ENCODE measurements at places on chromosomes 3 and 15. TPM values are rescaled to one million over a fixed set of nuclear protein-coding genes. Genes with fewer than 3 reads are reported as not detected.

The SMCO1 gene
- 0.07 TPM for polyA plus RNA-seq

DNA sequence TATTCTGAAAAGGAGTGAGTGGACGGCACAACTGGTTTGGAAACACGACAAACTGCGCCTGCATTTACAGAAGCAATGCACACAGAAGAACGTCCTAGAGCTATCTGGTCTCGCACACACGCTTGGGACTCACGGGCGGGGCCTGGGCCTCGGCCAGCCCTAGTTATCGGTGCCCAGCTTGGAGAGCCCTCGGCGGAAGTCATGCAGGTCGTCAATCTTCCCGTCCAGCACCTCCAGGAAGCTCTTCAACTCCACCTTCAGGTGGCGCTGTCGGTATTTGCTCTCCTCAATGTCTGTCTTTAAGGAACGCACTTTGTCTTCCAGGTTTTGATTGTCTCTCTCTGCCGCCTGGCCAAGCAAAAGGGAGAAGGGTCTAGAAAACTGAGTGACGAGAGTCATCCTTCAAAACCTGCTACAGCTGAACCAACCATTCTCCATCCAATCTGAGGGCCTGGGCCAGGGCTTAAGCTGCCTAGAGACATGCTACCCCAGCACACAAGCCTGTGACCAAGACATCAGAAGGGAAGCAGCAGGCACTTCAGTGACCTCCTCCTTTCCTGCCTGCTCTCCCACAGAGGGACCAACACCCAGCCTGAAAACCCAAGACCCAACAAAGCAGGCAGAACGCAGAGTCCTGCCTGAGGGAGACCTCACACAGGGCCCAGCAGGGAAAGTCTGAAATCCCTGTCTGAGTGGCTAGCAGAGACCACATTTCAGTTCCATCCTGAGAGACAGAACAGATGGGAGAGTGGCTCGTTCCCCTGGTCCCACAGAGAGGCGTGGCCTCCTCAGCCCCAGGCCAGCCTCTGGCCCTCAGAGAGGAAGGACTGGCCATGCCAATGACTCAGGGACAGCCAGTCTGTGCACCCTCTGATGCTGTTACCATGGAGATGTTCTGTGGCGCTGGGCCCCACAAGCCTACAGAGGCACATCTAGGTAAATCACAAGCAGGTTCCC is 40.4 kb downstream of the WHAMM start:
- peak; percentile 94 for DNase-seq

- DNase-seq, result no peak
Measured at GRCh38 chr15:69285834-69286233, 12.9 kb upstream of the PAQR5 start.

GRCh38 chr3:39146083-39146501 is 7.3 kb downstream of the CSRNP1 start:
- DNase-seq, result peak; percentile 76

GRCh38 chr3:146557745-146558144 is 13.3 kb upstream of the PLSCR1 start:
- no peak for DNase-seq

DNA sequence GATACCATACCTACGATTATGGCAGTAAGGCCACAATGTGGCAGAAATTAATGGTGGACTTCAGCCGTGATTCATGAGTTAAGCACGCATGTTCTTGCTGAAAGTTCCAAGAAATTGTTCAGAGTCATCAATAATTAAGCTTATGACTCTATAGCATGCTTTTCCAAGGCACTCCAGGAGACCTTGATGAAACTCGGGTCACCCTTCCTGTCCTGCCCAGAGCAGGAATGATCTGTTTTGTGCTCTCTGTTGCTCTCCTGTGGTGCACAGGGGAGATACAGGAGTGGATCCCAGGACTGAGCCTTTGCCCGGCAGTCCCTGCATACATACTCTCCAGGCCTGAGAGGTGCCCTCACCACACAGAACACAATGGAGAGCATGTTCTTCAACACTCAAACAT is 141.6 kb upstream of the SLC2A2 start:
- DNase-seq, result peak; percentile 72

DNA sequence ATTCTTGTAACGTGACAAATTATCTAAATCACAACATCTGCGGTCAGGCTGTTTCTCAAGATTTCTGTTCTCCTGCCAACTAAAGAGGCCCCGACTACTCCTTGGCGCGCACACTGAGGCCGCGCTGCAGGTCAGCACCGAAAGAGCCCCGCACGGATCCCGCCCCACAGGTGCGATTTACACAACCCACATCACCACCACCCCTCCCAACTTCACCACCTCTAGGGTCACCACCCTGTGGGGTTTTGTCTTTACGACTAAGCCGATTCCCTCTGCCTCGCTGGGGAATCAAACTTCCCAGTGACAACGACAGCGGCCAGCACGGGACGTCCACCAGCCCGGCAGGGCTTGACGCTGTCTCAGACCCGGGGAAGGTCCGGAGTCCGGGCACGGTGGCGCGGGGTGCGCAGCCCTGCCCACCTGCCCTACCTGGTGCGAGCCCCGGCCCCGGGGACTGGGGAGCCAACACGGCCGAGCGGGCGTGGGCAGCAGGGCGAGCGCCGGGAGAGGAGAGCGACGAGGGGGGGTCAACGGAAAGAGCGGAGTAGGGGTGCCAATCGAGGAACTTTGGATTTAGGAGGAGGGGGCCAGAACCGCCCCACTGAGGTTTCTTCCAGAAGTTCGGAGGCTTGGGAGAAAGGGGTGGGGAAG is 764 bp downstream of the UACA start:
- DNase-seq, result peak; percentile 47

DNA sequence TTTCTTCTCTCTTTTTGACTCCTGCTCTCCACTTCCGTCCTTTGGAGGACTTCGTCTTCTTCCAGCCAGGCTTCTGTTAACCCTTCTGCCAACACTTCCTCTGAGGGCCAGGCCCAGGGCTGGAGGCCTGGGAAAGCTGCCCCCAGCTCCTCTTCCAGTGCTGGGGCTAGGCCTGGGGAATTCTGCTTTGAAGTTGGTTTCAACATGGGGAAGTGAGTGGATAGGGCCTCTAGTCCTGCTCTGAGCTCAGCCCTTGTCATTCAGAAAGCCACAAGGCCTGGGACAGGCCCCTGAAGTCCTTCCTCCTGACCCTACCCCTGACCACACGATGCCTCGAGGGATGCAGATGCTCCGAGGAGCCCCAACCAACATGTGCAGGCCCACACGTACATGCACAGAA is 53.9 kb upstream of the HERC1 start:
- no peak for DNase-seq

DNA sequence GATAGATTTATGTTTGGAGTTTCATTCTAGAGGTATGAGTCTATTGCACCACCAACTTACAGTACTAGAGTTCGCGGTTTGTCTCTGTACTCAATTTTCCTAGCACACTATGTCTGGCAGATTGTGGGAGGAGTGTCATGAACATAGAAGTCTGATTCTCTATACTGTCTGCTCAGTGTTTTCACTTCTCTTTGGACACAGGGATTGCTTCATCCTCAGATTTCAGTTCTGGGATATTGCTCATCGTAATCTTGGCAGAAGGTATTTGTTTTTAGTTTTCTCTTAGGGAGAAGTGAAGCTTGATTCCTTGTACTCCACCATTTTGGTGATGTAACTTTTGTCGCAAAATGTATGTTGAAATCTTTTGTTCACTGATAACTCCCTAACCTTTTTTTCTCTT is 27.8 kb upstream of the AZI2 start:
- DNase-seq, result peak; percentile 8

GRCh38 chr15:85657132-85657531 is 137.6 kb downstream of the KLHL25 start:
- no peak for DNase-seq

DNA sequence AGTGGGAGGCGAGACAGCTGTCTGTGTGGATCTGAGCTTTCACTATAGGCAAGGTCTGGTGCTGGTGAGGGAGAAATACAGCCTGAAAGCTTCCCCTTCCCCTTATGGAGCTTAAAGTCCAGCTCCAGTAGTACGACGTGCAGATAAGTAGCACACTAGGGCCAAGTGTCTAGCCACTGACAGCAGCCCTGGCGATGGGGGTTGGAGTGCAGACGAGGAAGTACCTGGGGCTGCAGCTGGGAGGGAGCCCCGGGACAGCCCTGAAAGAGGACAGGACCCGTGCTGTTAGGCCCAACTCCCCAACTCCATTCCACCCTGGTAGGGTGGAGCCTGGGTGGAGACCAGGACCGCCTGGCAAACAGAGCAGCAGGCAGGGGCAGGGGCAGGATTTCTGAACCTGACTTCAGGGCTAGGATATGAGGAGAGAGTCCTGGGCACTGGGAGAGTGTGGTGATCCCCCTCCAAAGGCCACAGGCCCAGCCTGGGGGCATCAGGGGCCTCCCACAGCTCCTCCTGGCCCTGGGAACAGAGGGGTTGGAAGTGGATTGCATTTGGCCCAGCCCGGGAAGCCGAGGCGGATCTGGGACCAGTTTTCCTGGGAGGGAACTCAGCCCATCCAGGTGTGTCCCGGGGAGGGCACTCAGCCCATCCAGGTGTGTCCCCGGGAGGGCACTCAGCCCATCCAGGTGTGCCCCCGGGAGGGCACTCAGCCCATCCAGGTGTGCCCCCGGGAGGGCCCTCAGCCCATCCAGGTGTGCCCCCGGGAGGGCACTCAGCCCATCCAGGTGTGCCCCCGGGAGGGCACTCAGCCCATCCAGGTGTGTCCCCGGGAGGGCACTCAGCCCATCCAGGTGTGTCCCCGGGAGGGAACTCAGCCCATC is 42.8 kb downstream of the BDH1 start:
- no peak for DNase-seq

- DNase-seq, result no peak
Measured at GRCh38 chr15:58724466-58724865, 25.0 kb downstream of the ADAM10 start.

- no peak for DNase-seq
Measured at GRCh38 chr3:131282967-131283366, 98.6 kb upstream of the NUDT16 start.
